ENCODE measurements at places on chromosomes 1 and 21. TPM values are rescaled to one million over a fixed set of nuclear protein-coding genes. Genes with fewer than 3 reads are reported as not detected.
A peak's percentile ranks its signal among the peaks of the same experiment; 100 is the strongest.

Gene SLAMF7
- total RNA-seq: not detected

Gene CASQ2
- total RNA-seq: not detected

DNA sequence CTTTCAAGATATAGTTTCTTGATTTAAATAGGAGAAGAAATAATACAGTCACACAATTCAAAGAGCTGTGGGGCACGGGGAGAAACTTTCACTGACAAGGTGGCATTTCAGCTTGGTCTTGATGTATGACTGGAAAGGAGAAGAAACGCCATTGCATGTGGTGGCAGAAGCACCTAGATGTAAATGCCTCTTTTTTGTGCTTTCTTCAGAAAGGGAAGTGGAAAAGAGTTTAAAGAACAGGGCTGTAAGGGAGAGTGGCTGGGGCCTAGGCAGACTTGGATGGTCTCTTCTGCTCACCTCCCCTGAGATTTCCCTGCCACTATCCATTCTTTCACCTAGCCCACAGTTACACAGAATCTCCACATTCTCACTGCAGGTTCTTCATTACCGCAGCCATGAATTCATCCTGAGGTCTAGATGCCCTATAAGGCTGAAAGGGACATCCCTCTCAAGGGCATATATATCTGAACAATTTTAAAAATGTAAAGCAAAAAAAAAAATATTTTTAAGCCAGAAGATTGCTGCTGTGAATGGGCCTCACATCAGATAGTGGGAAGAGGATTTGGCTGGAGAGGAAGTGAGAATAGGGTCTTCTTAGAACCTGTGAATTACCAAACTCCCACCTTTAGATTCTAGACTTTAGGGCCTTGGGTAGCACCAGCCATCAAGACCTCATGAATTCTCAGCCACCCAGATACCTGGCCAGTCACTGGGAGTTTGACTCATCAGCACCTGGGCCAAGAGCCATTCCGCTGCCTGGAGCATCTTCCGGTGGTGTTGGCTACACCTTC, 23.4 kb downstream of the CACNA1E start:
- DNase-seq: no peak

GRCh38 chr1:230909974-230910754, 41.8 kb upstream of the C1orf198 start:
- DNase-seq: no peak

GRCh38 chr1:199447906-199448305, 579.6 kb upstream of the NR5A2 start:
- peak; percentile 23 for DNase-seq

GRCh38 chr1:226763905-226764264, 24.8 kb upstream of the ITPKB start:
- DNase-seq: no peak

DNA sequence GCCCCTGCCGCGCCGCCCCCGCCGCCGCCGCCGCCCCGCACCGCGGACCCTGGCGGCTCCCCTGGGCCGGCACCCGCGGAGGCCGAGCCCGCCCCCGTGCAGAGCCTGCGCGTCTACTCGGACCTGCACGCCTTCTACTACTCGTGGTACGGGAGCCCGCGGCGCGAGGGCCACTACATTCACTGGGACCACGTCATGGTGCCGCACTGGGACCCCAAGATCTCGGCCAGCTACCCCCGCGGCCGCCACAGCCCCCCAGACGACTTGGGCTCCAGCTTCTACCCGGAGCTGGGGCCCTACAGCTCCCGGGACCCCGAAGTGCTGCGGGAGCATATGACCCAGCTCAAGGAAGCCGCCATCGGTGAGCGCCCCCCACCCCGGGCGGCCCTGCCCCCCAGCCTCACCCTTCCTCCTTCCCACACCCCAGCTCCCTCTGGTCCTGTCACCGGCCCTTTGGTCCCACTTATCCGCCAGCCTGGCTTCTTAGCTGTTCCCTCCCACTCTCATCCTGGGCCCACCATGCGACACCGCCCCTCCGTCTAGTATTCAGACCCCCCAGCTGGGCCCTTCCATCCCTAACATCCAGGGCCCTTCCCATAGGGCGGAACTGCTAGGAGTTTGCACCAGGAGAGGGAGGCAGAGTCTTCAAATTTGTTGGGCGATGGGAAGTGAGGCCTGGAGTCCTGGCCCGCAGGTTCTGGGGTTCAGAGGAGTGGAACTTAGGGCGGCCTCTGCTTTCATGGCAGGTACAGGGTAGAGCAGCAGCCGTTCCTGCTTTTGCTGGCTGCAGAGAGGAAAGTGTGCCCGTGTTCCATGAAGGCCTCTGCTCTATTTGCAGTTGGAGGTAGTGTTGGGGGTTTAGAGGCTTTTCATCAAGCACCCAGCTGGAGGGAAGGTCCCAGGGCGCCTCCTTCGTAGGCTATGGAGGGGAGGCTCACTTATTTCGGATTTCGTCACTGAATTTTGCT, 1.0 kb downstream of the MANEAL start:
- peak; percentile 19 for DNase-seq

DNA sequence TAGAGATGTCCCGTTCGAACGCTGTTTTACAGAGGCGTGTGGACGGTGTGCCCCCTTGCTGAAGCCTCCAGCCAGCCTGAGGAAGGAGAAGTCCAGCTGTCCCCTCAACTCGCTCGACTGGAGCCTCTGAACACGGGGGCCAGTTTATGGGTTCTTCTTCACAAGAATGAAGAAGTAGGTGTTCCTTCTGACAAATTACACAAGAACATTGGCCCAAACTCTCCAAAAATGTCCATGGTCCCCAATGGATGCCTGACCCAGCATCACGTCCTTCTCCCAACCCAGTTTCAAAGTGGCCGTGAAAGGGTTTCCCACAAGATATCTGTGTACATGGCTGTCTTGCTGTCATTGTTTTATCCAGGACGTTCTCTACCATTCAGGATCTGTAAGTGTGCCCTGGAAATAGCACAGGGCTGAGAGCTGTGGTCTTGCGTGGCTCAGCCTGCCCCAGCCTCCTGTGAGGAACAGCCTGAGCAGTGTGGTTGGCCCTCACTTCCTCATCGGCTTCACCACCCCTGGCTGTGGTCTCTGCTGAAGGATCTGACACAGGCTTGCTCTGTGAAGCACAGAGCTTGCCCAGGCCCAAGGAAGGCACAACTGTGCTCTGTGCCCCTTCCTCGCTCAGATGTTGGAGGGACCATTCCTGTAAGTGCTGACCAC, 1.0 kb upstream of the S100B start:
- no peak for DNase-seq

DNA sequence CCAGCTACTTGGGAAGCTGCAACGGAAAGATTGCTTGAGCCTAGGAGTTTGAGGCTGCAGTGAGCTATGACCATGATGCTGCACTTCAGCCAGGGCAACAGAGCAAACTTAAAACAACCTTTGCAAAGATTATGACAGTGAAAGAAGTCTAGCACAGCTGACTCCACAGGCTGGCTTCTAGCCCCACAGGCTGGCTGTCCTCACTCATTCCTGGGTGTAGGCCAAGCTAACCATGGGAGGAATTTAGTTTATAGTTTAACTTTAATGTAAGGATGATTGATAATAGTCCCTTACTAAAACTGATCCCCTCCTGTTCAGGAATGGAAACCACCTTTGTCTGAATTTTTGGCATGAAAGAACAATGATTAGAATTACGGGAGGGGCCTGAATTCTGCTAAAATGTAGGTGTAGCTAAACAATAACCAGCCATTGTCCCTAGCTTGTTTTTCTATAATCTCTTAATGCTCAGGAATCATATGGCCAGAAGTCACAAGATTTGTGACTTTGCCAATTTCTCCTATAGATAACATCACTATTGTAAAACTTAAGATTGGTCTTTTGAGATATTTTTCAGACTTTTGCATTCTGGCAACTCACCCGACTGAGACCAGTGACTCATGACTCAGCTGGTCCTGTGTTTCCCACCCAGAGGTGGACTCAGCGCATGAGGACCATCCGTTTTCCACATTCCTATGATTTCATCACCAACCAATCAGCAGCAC, 28.1 kb upstream of the SGIP1 start:
- DNase-seq: no peak

- DNase-seq: no peak
Observed at GRCh38 chr1:16165548-16165947, 9.7 kb upstream of the EPHA2 start.

DNA sequence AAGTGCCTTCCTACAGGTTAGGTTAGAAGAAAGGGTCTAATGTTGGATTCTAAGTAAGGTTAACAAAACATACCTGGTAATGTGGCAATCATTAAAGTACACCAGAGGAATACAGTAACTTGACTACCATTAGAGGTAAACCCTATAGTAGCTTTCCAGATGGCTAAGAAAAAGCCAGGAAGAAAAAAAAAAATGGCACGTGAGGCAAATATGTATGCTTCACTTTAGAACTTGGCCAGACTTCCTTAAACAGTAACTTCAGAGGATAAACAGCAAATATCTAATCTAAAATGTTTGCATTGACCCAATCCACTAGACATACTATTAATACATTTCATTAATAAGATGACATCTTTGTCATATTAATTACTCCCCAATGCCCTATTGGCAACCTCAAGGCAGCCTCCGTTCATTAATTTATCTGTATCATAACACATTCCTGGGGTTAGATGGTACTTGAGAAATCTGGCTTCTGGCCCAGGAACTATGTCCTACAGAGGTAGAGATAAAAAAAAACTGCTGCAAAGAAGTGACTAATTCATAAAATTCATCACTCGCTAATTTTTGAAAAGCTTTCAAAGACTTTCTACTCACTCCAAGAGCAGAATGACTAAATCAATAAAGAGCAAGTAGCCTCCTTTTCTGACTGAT, 5.8 kb downstream of the DCAF8 start:
- DNase-seq: no peak

- no peak for DNase-seq
Observed at GRCh38 chr1:54238353-54239034, 38.5 kb downstream of the MRPL37 start.

- DNase-seq: no peak
Observed at GRCh38 chr1:214213136-214213535, 67.8 kb upstream of the SMYD2 start.
